PC-3 (cell line): ENCODE measurements at places on chromosomes 3 and 15.

DNA sequence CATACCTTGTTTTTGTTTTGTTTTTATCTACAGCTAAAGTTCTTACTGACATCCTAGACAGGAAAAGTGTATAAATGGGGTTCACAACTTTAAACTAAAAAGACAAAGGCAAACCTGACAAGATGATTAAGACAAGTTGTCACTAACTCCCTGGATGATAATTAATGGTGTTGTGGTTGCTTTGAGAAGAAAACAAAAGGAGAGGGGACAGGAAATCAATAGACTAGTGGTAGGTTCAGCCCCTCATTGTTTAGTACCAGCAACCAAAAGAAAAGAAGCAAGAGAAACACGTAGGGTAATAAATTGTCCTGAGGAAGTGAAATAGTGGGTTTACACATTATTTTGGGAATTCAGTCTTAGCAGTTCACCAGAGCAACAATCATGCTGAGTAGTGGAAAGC lies 78.8 kb downstream of the BFSP2 start:
- no peak overlapping the region for H3K27ac ChIP-seq
- no peaks in the 10 kb centered on the region for H3K36me3 ChIP-seq
- no peak for DNase-seq
- H3K4me1 ChIP-seq, result peaks cover 13% of the 10 kb centered on the region
- H3K4me3 ChIP-seq, result no peak overlapping the region
- no peaks in the 10 kb centered on the region for H3K27me3 ChIP-seq

GRCh38 chr3:175386630-175387029 lies 527.5 kb downstream of the NAALADL2 start:
- H3K4me1 ChIP-seq, result peaks cover 12% of the 10 kb centered on the region
- DNase-seq, result peak; percentile 84
- no peaks in the 10 kb centered on the region for H3K36me3 ChIP-seq
- no peaks in the 10 kb centered on the region for H3K27me3 ChIP-seq
- H3K4me3 ChIP-seq, result no peak overlapping the region

DNA sequence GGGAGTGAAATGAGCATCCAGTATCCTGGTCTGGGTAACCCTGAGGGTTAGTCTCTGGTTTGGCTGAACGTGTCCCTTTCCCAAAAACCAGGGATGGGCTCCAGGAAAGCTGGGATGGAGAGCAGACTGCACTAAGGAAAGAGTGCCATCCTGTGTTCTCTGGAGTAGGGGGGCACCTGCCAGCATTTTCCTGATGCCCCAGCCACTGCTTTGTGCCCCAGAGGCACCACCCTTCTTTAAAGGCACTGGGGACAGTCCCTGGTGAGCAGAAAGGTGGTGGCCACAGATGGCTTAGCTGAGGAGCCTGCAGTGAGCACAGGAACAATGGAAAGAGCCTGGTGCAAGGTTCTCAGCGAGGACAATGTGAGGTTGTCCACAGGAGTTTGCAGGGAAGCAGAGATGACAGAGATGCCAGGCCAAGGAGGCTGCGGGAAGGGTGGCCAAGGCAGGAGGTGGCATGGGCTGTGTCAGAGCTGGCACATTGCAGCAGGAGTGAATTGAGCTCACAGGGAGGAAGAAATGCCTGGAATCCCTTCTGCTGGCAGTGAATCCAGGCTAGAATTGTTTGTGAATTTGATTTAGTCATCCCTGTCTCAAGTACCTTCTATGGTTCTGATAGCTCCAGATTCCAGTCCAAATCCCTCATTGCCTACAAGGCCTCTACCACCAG lies 39.9 kb downstream of the AMOTL2 start:
- DNase-seq, result no peak
- no peak overlapping the region for H3K4me3 ChIP-seq
- H3K27ac ChIP-seq, result no peak overlapping the region
- no peaks in the 10 kb centered on the region for H3K36me3 ChIP-seq
- H3K27me3 ChIP-seq, result no peaks in the 10 kb centered on the region

GRCh38 chr15:66524838-66525237 lies 19.7 kb downstream of the ZWILCH start:
- no peak for DNase-seq
- H3K4me3 ChIP-seq, result no peak overlapping the region
- peaks cover 13% of the 10 kb centered on the region for H3K36me3 ChIP-seq
- no peaks in the 10 kb centered on the region for H3K27me3 ChIP-seq

GRCh38 chr3:121228971-121229370 lies 316.8 kb downstream of the POLQ start:
- H3K27ac ChIP-seq, result no peak overlapping the region
- no peak for DNase-seq
- H3K4me3 ChIP-seq, result no peak overlapping the region
- no peaks in the 10 kb centered on the region for H3K27me3 ChIP-seq
